ENCODE measurements at places on chromosomes 2 and 18.
A peak's percentile ranks its signal among the peaks of the same experiment; 100 is the strongest.

DNA sequence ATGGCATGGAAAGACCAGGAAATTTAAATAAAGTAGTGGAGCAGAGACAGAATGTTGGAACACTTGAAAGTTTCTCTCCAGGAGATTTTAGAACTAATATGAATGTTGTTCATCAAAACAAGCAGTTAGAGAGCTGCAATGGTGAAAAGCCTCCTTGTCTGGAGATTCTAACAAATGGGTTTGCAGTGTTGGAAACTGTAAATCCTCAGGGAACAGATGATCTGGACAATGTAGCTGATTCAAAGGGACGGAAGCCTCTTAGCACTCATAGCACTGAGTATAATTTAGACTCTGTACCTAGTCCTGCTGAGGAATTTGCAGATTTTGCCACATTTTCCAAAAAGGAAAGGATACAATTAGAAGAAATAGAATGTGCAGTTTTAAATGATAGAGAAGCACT, 27.7 kb downstream of the AFTPH start:
- DNase-seq, result no peak

DNA sequence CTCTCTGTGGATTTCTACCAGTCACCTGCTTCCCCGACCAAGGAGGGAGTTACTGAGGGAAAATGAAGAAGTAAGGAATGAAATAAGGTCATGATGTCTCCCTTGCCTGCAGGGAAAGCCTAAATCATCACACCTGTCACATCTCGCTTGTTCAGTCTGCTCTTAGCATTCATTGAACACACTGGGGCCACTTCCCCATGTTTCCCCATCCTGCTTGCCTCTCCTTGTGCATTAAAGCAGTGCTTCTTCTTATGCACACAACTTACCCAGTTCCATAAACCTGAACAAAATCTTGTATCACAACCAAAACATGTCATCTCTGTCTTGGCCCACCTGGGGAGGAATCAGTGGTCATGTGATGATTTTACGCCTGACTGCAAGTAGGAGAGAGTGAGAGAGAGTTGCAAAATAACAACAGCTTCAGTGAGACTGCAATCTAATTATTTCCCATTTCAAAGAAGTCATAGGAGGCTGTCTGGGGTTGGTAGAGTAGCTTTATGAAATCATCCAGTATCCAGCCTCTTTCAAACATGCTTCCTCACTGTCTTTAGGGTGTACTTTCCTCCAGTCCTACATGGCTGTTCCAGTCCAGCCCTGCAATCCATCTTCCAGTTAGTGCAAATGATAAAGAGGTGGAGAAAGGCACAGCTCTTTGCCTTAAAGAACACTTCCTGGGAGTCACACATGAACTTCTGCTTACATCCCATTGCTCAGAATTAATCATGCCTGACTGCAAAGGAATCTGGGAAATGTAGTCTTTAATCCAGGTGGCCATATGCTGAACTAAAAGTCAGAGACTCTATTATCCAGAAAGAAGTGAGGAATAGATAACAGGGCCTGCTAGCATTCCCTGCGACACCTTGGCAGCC, 220.1 kb downstream of the HAUS1 start:
- no peak for DNase-seq

GRCh38 chr2:2238726-2239269, 92.3 kb downstream of the MYT1L start:
- no peak for DNase-seq

DNA sequence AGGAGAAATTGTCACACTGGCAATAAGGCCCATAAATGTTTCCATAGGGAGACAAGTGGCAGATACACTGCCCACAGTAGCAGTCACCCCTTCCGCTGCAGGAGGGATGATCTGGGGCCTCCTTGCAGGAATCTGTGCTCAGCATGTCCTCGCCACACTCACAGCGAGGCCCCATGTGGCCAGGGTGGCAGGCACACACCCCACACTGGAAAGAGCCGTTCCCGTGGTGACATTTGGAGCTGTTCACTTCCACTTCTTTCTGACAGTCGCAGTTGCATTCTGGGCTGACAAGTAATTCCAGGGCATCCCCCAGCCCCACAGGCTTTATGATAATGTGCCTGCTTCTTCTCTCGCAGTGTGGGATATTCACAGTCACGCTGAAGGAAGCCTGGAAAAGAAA, 62.6 kb downstream of the ITGB6 start:
- no peak for DNase-seq

- no peak for DNase-seq
These were observed 32.1 kb upstream of the RHOB start for GRCh38 chr2:20414806-20415205.

GRCh38 chr18:69175681-69176080, 225.0 kb upstream of the DOK6 start:
- no peak for DNase-seq

DNA sequence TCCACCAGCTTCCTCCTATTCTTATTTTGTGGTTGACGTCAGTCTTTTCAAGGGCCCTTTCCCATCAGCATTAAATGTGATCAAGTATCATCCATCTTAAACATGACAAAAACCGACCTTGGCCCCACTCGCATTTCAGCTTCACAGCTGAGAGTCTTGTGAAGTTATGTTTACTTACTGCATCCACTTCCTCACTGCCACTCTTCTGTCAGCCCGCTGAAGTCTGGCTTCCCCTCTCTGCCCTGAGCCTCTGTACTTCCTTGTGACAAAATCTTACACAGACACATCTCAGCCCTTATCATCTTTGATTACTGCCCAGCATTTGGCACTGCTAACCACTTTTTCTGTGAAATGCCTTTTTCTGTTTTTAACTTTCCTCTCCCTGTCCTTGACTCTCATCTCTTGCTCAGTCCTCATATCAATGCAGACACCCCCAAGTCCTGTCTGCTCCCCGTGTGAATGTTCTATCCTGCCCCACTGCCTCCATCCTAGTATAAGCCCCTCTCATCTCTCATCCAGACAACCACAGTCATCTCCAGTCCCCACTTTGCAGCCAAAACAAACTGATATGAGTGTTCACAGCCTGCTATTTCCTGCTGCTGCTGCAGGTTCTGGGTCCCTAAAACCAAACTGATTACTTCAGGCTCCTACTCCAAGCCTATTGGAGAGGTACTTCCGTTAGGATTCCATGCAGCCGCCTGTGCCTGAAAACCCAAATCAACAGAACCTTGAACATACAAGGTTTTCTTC, 31.4 kb downstream of the FOSL2 start:
- no peak for DNase-seq

DNA sequence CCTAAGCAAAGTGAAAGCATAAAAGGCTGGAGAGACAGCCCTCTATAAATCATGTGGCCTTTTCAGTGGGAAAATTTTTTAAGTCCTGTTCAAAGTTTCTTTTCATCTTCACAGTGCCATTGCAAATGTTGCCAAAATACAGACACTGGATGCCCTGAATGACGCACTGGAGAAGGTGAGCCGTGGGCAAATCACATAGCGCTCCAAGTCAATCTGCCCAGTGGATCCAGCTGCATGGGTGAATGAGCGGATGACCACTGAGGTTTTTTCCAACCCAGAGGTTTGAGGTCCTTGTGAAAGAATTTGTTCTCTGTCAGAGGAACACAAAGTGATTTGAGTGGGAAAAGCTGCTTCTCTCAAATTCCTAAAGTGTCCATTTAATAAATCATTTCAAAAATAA, 11.8 kb downstream of the DAPL1 start:
- no peak for DNase-seq

- no peak for DNase-seq
These were observed 3.4 kb downstream of the SERTAD2 start for GRCh38 chr2:64650296-64650695.

GRCh38 chr18:63128237-63128974, 191.2 kb downstream of the BCL2 start:
- DNase-seq, result no peak

DNA sequence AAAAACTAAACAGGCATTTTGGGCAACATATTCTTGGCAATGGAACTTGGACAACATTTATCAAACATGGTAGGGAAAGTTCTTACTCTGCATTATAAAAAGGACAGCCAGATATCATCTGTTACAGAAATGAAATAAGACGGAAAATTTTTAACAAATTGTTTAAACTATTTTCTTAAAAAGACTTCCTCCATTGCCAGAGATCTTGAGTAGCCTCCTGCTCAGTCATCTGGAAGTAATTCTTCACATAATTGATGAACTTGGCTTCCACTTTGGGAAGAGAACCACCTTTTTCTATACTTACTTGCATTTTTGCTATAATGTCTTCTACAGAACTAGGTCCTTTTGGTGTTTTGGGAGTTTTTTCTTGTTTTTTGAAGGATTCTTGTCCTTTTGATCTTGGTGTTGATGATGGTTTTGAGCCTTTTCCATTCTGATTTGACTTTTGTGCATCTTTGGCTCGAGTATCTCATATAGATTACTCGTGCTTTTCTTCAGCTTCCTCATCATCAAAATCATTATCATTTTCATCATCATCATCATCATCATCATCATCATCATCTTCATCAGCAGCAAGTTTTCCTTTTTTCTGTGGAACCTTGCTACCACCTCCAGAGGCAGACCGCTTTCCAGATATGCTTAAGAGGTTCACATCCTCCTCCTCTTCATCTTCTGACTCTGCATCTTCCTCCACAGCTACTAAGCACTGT, 66.2 kb downstream of the CD28 start:
- no peak for DNase-seq

- DNase-seq, result no peak
These were observed 2.4 kb downstream of the TRABD2A start for GRCh38 chr2:84878459-84878858.

GRCh38 chr2:62424899-62425298, 81.1 kb downstream of the TMEM17 start:
- DNase-seq, result no peak

DNA sequence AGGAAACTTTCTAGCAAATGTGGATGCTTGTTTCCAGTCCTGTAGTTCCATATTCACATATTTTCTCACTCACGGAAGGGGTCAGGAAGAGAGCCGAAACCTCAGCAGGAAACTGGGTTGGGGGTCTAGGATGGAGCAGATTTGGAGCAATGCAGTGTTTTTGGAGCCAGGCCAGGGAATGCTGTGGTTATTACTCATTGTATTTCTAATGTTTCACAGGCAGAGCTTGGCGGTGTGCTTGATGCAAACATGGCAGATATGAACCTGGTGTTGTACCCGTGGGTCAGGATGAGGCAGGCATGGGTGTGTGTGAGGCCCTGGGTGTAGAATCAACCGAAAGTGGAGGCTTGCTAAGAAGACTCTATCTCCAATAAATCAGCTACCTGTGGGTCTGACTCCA, 34.6 kb upstream of the ACKR3 start:
- no peak for DNase-seq

DNA sequence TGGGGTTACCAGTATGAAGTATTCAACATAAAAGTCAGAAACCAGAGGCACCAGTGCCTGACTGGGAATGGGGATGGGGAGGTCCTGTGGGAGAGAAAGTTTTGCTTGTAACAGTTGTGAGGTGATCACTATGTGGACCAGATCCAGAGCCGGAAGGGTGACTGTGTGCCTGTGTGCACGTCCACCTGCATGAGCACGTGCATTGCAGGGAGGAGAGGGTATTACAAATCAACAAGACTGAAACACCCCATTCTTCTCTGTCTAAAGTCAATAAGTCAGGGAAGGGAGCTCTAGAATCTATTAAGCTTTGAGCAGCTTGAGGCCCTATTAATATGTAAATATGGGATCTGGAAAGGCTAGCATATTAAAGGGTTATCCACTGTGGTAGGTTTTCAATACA, 241.0 kb upstream of the ACVR2A start:
- DNase-seq, result no peak

GRCh38 chr2:20514596-20515269, 67.9 kb downstream of the RHOB start:
- no peak for DNase-seq

GRCh38 chr18:48831802-48832201, 119.0 kb downstream of the SMAD7 start:
- no peak for DNase-seq

DNA sequence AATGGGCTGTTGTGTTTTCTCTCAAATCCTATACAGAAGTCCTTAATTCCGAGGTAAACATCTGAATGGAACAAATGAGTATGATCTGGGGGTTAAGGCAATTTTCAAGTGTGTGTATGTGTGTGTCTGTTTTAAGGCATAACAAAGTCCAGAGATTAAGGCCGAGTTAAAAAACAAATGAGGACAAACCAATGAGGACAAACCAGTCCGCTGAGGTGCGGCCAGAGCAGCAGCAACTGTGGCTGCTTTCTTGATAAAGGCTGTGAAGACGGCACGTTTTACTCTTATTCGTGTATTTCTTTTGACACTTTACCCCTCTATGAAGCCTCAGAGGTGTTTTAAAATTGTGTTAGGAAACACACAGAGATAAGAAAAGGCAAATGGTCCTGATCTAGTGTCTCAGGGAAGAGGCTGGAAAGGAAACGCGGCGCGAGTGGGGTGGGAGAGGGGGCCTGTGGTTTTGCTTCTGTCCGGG, 495 bp upstream of the GULP1 start:
- no peak for DNase-seq

- no peak for DNase-seq
These were observed 84.6 kb downstream of the SLC66A3 start for GRCh38 chr2:11239666-11240462.

- no peak for DNase-seq
These were observed 15.3 kb upstream of the ALMS1 start for GRCh38 chr2:73370348-73370747.

GRCh38 chr18:55763298-55763697, 175.3 kb upstream of the TCF4 start:
- no peak for DNase-seq

DNA sequence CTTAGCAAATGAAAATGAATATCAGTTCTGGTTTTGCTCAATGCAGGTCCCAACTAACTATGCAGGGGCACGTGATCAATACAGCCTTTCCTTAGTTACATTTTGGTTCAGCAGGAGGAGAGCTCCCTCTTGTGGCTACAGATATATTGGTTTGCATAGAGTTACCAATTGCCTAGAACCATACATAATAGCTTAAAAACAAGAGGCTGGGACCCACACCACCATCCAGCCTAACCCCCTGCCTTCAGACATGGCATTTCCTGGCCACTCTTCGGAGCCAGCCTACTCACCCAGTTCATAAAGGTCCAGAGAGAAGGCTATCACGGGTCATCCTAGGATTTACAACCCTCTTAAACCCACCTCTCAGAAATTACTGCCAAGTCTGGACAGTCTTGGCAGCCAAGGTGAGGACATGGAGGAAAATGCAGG, 10.5 kb downstream of the CCDC93 start:
- peak; percentile 41 for DNase-seq

DNA sequence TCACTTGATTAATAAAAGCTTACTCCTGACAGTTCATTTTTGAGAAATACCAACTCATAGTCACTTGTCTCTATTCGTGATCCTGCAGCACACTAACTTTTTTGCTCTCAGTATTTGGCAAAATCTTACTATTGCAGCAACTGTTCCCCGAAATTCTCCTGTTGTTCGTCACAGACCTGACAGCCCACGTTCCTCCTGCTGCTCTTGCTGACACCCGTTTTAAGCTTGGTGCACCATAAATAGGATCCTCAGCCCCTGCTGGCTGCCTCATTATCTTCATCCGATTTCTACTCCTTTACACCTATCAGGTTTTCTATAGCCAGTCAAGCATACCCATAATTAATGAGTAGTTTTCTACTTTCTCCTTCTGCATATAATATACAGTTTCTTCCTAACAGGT, 368.8 kb downstream of the PLCL1 start:
- DNase-seq, result no peak

DNA sequence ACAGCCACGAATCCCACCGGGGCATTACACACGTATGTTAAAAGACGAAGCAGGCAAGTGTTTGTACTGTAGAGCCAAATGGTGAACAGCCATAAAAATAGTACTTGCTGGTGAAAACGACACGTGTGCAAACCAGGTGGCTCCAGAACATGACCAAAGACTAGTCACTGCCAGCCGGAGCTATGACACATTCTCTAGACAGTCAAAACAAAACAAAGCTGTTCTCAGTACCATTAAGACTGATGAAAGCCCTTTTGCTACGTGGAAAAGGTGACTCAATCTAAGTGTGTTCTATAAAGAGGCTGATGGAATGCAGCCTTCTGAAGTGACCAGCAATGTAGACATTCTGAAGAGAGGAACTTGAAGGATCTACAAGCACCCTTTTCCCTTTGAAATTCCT, 367.7 kb upstream of the NETO1 start:
- no peak for DNase-seq

Measured in activated T-cell treated with anti-CD3 and anti-CD28 coated beads for 4 hours (primary cell).